ENCODE measurements at places on chromosomes 1 and 21.
A peak's percentile ranks its signal among the peaks of the same experiment; 100 is the strongest.

DNA sequence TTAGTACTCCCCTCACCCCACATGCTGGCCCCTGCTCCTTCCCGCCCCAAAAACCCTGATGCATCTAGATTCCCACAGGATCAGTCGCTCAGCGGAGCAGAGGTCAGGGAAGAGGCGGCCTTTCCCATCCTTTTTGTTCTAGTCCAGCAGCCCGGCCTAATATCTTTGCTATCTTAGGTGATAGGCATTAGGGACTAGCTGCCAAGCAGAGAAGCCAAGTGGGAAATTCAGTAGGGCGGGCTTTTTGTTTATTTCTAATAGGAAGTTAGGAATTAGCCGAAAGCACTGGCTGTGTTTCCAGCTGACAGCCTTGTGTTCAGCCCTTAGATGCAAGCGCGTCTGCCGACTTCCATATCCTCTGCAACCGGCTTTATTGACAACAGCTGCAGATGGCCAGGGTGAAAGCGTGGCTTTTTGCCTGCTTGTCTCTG is 59.0 kb upstream of the BCAR3 start:
- no peak for DNase-seq

DNA sequence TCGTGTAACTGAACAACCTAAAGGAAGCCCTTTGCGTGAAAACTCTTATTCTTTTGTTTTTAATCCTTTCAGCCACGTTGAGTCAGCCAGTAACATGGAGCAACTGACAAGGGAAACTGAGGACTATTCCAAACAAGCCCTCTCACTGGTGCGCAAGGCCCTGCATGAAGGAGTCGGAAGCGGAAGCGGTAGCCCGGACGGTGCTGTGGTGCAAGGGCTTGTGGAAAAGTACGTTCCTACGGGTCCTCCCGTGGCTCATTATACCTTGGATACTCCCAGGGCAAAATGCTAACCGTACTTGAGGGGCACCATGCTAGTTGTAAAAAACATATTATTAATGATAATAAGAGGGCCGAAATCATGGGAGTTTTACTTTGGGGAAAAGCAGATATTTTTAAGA is 49.4 kb downstream of the LAMC2 start:
- no peak for DNase-seq

DNA sequence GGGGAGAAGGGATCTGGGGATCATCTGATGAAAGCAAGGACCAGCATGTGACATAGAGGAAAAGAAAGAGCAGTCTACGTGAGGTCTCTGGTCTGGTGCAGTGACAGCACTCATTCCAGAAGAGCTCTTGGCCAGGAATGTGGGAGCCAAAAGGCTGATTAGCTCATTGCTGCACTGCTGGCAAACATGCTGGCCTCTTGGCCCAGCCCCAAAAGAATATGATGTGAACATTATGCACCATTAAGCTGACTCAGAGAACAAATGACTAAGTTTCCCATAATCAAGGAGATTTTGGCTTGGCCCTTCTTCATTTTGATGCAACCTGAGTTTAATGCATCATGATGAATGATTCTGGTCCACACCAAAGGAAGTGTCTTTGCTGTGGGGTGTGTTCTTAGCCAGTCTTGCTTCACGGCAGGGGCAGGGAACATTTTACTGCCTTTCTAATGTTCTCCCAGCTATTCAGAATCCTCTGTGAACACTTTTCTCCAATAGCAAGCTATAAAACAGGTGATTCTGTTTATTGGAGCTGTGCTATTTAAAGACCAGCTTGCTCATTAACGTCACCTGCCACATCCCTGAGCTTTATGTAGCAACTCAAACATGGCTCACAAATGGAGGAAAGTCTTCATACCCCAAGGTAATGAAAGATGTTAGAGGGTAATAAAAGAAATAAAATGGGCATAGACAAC is 55.1 kb downstream of the PCBP3 start:
- no peak for DNase-seq

- DNase-seq = no peak
These were observed 60.9 kb upstream of the TARBP1 start for GRCh38 chr1:234539666-234540403.

- DNase-seq = no peak
These were observed 39.3 kb downstream of the FASLG start for GRCh38 chr1:172698224-172698623.

GRCh38 chr1:32047701-32048100 is 25.0 kb upstream of the TMEM39B start:
- DNase-seq = no peak

GRCh38 chr1:243842161-243842560 is 7.9 kb downstream of the AKT3 start:
- no peak for DNase-seq

GRCh38 chr1:85224734-85225623 is 24.2 kb upstream of the SYDE2 start:
- no peak for DNase-seq

GRCh38 chr1:172148213-172148612 is 272.3 kb upstream of the C1orf105 start:
- no peak for DNase-seq

- DNase-seq = no peak
These were observed 132.9 kb downstream of the COQ8A start for GRCh38 chr1:227072991-227073390.

GRCh38 chr1:173049322-173049633 is 1.5 kb downstream of the TNFSF18 start:
- DNase-seq = no peak

DNA sequence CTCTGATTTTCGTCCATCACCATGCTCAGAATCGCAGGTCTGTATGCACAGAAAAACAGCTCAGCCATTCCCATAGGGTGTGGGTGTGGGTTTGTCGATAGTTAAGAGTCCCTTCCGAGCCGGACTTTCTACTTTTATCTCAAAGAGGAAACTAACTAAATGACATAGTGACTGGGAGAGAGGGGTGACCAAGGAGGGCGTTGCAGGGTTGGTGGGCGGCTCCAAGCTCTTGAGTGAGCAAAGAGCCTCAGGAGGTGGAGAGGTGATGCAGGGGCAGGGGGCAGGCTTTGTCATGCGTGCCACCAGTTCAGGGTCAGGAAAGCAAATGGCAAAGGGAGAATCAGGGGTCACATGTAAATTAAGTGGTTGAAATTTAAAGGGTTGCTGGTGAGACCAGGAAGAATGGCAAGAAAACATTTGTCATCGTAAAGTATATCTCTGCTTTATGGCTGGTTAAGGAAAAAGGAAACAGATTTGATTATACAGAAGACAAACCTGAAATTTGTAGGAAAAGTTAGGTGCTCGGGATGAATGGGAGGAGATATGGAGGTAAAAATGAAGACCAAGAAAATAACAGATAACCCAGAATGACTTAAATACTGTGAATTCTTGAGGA is 249.0 kb downstream of the SETD4 start:
- DNase-seq = no peak

GRCh38 chr21:46087641-46088040 is 10.3 kb upstream of the COL6A2 start:
- DNase-seq = no peak

DNA sequence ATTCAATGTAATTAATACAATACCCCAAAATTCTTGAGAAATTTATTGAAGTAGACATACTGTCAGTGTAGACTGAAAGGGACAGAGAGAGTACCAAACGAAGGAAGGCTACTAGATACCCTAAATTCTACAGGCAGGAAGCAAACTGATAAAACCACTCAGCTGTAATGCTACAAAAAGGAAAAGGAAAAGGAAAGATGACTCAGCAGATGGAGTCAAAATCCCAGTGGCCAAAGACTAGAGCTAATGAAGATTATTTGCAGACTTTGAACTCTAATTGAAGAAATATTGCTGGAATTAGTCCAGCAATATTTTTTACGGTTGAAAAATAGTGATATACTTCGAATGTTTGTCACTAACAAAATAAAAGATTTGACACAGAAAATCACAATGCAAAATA is 671.9 kb downstream of the BRINP3 start:
- DNase-seq = no peak

- no peak for DNase-seq
These were observed 23.3 kb downstream of the OPRD1 start for GRCh38 chr1:28835237-28835650.

DNA sequence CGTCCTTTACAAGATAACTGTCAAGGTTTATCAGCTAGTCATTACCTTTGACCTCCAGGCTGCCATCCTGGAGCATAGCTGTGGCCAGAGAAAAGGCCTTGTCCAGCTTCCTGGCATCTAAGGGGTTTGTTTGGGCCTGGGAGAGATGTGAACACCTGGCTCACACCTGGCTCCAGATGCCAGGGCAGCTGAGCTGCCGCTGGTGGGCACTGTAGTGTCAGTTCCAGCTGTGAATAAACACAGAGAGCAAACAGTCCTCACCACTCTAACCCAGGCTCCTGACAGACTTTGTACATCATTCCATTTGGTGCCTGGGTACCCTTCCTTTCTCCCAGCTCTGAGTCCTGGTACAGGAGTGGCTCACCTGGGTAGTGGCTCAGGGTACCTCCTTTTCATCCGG is 14.3 kb upstream of the KCNA10 start:
- no peak for DNase-seq

GRCh38 chr1:63739452-63739851 is 34.4 kb upstream of the ROR1 start:
- no peak for DNase-seq

GRCh38 chr1:233884461-233885151 is 19.9 kb upstream of the SLC35F3 start:
- no peak for DNase-seq

DNA sequence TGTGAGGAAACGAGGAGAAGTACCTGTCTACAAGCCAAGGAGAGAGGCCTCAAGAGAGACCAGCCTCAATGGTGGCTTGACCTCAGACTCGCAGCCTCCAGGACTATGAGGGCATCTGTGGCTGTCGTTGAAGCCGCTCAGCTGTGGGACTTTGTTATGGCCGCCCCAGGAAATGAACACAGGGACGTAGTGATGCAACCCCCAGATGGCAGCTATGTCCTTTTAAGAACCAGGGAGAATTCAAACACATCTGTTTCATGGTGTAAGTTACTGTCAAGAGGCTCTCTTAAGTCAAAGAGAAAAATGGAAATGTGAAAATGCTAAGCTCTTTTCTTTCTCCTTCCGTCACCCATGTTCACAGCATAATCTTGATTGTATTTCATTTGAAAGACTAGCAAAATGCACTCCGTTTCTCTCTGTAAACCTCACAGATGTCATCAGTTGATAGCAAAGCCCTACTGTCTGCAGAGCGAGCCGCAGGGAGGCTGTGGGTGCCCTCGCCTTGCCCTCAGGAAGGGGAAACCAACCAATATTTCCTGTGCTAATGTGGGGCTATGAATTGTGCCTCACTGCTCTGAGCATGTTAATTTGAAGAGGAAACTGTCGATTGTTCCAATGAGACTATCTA is 21.3 kb downstream of the UBASH3A start:
- DNase-seq = no peak

DNA sequence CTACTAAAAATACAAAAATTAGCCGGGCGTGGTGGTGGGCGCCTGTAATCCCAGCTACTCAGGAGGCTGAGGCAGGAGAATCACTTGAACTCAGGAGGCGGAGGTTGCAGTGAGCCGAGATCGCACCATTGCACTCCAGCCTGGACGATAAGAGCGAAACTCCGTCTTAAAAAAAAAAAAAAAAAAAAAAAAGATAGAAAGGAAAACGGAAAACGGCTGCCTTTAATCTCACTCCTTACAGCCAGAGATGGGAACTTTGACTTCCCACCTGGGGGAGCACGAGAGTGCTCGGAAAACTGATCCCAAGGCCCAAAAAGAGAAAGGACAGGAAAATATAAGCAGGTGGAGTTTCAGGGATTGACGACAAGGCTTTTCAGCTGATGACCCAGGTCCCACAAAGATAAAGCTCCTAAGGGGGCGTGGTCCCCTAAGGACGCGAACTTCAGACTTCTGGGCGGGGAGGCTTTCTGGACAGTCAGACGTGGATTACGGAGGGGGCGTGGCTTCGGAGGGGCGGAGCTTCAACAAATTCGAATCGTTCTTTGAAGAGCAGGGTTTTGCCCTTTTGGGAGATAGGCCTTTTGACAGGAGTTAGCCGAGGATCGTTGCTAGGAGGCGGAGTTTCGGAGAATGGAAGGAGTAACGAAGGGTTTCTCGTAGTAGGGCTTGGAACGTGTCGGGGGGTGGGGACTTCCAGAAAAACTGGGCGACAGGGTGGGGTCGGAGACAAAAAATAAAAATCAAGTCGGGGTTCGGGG is 958 bp upstream of the CKS1B start:
- DNase-seq = peak; percentile 89

- no peak for DNase-seq
These were observed 27.6 kb downstream of the CLDN14 start for GRCh38 chr21:36452281-36452825.

DNA sequence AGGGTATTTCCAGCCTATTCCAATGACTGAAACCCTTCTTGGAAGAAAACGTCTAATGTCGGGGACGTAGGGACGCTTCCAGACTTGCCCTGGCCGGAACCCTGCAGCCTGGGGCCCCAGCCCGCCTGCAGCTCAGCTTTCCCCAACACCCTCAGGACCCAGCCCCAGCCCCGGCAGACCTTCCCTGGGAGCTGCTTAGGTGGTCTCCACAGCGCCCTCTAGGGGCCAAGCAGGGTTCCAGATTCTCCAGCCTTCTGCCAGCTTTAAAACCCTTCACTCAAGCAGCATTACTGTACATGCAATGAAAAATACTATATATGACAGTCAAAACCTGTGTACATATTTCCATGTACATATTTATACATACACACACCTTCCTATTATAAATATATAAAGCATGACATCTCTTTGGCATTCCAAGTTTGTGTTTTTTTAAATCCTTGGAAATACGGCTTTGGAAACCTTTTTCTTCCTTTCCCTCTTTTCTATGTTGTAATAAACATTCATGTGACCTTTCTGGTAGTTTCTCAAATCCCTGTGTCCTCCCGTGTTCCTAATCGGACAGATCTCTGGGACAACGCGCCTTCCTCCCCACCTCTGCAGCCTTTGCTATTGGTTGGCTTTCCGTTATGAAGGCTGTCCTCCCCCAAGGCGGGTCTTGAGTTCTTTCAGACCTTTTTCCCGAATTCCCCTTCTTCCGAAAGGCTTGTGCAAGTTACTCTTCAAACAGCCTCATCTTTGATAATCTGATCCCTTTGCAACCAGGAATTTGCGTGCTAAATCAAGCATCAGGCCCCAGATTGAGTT is 60.3 kb downstream of the STUM start:
- peak; percentile 58 for DNase-seq

- DNase-seq = no peak
These were observed 14.0 kb upstream of the TRIM63 start for GRCh38 chr1:26081267-26082019.

- DNase-seq = no peak
These were observed 141.7 kb downstream of the EIF4G3 start for GRCh38 chr1:21034725-21035628.

DNA sequence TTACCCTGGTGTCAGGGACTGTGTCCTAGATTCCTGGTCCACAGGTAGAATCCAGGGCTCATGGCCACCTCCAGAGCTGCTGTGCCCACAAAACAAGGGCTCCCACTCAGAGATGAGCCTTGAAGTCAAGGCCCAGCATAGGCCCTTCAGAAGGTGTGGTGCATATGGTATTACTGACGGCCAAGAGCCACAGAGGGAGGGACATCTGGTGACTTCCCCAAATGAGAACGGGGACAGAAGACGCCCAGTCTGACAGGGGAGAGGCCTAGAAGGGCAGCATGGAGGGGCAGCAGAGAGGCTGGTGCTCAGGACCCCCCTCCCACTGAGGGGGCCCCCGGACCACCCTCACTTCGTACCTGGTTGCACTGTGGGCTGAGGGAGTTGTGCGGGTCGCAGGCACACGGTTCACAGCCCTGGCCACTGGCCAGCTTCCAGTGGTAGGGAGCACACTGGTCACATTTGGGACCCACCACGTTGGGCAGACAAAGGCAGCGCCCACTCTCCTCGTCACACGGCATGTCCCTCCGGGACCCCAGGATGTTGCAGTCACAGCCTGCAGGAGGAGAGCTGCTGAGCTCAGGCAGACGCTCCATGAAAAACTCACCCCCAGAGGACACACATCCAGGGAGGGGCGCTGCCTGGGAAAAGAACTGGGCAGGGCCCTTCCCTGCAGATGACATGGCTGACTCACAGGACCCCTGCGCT is 25.0 kb downstream of the LAMB3 start:
- no peak for DNase-seq
